ENCODE measurements at places on chromosomes 3 and 15.

GRCh38 chr15:64634027-64634426 lies 141.4 kb downstream of the RBPMS2 start:
- peak overlapping the region; percentile 3 for H3K4me3 ChIP-seq
- DNase-seq: peak; percentile 60
- H3K4me1 ChIP-seq: peaks cover 61% of the 10 kb centered on the region
- peak overlapping the region; percentile 54 for H3K27ac ChIP-seq
- H3K27me3 ChIP-seq: no peaks in the 10 kb centered on the region

DNA sequence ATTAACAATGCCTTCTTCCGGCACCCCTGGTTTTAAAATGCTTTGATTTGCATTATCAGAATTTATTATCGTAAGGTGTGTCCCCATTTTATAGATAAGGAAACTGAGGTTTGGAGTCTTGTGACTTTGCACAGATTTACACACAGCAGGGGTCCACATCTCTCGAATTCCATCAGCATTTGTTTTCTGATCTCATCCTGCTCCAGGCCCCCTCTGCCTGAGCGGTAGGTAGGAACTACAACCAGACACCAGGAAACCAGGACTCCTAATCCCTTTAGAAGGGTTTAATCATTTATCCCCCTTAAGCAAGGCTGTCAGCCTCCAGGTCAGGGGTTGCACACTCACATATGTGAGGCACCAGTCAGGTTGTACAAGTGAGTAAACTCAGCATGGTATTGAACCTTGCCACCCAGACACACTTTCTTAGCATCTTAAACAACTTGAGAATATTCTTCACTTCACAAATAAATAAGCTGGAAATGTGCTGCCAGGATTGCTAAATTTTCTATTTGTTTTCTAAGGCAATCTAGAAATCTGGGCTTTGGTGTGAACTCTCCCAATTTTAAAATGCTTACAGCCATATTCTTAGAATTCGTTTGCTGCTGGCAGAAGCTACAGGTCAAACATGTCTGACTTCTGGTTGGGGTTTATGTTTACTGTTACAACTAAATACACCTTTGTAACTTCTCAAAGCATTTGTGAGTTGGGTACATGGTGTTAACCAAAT lies 31.7 kb upstream of the CMTM7 start:
- DNase-seq: no peak
- no peak overlapping the region for H3K4me3 ChIP-seq
- no peak overlapping the region for H3K27ac ChIP-seq
- peaks cover 4% of the 10 kb centered on the region for H3K36me3 ChIP-seq
- no peaks in the 10 kb centered on the region for H3K27me3 ChIP-seq
- H3K4me1 ChIP-seq: no peaks in the 10 kb centered on the region

GRCh38 chr15:90641581-90642463 lies 75.3 kb upstream of the BLM start:
- H3K36me3 ChIP-seq: peaks cover 14% of the 10 kb centered on the region
- H3K4me1 ChIP-seq: no peaks in the 10 kb centered on the region
- no peak overlapping the region for H3K4me3 ChIP-seq
- no peaks in the 10 kb centered on the region for H3K27me3 ChIP-seq

- no peaks in the 10 kb centered on the region for H3K27me3 ChIP-seq
- peaks cover 8% of the 10 kb centered on the region for H3K36me3 ChIP-seq
- peak within 1 kb of the TSS; percentile 91 for H3K4me3 ChIP-seq
- peak within 1 kb of the TSS; percentile 91 for H3K27ac ChIP-seq
These were observed at the start of gene MFN1 for GRCh38 chr3:179347345-179348194. Gene MFN1, plus strand, starts transcription at chr3:179347709. Its CDS starts 1,143 bp downstream, at chr3:179348852.

DNA sequence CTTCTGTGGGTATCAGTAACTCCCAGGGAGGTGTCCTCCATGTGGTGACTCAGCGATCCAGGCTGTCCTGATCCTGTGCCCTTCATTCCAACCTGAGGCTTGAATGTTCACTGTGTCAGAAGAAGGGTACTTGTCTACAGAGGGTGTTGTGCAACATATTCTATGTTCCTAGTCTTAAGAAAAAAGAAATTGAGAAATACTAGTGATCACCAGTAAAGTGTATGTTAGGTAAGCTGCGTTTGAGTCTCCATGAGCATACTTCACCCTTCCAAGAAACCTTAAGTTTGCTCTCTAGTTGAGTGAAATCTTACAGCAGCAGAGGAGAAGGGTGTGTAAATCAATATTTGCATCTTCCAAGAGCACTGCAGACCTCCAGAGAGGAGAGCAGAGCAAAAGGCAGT lies 122.2 kb upstream of the SLC24A5 start:
- no peak overlapping the region for H3K27ac ChIP-seq
- DNase-seq: no peak
- no peaks in the 10 kb centered on the region for H3K36me3 ChIP-seq
- no peak overlapping the region for H3K4me3 ChIP-seq
- H3K4me1 ChIP-seq: no peaks in the 10 kb centered on the region
- no peaks in the 10 kb centered on the region for H3K27me3 ChIP-seq

DNA sequence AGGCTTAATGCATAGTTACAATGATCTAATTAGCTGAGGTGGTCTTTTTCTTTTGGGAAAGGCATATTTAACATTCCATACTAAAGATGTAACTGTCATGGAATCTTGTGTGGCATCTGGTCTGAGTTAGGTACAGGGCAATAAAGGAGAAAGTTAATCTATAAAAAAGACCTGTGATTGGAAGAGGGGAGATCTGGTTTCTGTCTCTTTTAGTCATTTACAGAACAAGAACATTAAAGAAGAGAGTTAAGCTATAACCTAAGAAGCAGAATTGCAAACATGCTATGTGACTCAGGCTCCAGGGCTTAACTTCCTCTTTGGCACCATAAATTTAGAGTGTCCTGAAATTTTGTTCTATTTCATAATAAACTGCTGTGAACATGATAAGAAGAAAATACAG lies 47.2 kb upstream of the MME start:
- H3K4me1 ChIP-seq: no peaks in the 10 kb centered on the region
- H3K36me3 ChIP-seq: no peaks in the 10 kb centered on the region
- no peak overlapping the region for H3K4me3 ChIP-seq
- no peak for DNase-seq
- H3K27ac ChIP-seq: no peak overlapping the region

GRCh38 chr3:79598594-79598993 lies 169.2 kb downstream of the ROBO1 start:
- no peak for DNase-seq
- H3K4me1 ChIP-seq: no peaks in the 10 kb centered on the region
- no peak overlapping the region for H3K27ac ChIP-seq

GRCh38 chr3:120473389-120473788 lies 22.6 kb upstream of the FSTL1 start:
- no peak overlapping the region for H3K4me3 ChIP-seq
- H3K27ac ChIP-seq: no peak overlapping the region
- no peaks in the 10 kb centered on the region for H3K36me3 ChIP-seq
- DNase-seq: no peak

DNA sequence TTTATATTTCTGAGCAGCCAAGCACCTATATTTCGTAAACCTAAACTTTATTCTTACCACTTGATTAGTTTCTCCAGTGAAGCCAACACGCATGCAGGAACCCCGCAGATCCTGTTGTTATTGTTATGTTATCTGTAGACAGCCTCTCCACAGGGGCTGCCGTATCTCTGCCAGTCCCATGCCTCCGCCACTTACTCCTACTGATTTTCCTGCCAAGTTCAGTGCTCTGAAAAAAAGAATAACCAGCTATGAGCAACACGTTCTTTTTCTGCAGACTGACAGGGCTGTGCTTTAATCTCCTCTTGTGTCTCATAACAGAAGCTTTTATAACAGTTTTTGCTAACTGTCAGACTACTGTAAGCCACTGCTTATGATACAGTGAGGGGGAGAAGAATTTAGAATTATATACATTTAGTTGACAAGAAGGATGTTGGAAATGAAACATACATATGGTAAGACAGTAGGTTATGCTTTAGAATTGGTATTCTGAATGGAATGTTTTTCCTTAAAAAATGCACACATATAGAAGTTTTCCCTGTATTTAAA lies 347.4 kb downstream of the SI start:
- H3K27me3 ChIP-seq: no peaks in the 10 kb centered on the region
- DNase-seq: no peak
- H3K4me3 ChIP-seq: no peak overlapping the region
- no peak overlapping the region for H3K27ac ChIP-seq
- no peaks in the 10 kb centered on the region for H3K36me3 ChIP-seq

- peak; percentile 17 for DNase-seq
- no peaks in the 10 kb centered on the region for H3K27me3 ChIP-seq
- no peak overlapping the region for H3K27ac ChIP-seq
- peaks cover 13% of the 10 kb centered on the region for H3K4me1 ChIP-seq
- no peak overlapping the region for H3K4me3 ChIP-seq
These were observed 190.0 kb downstream of the PLCH1 start for GRCh38 chr3:155554777-155555451.

- H3K27me3 ChIP-seq: peaks cover 5% of the 10 kb centered on the region
- no peak overlapping the region for H3K4me3 ChIP-seq
- no peak for DNase-seq
- no peaks in the 10 kb centered on the region for H3K36me3 ChIP-seq
- no peaks in the 10 kb centered on the region for H3K4me1 ChIP-seq
These were observed 50.4 kb downstream of the SLC2A2 start for GRCh38 chr3:170976190-170976519.

DNA sequence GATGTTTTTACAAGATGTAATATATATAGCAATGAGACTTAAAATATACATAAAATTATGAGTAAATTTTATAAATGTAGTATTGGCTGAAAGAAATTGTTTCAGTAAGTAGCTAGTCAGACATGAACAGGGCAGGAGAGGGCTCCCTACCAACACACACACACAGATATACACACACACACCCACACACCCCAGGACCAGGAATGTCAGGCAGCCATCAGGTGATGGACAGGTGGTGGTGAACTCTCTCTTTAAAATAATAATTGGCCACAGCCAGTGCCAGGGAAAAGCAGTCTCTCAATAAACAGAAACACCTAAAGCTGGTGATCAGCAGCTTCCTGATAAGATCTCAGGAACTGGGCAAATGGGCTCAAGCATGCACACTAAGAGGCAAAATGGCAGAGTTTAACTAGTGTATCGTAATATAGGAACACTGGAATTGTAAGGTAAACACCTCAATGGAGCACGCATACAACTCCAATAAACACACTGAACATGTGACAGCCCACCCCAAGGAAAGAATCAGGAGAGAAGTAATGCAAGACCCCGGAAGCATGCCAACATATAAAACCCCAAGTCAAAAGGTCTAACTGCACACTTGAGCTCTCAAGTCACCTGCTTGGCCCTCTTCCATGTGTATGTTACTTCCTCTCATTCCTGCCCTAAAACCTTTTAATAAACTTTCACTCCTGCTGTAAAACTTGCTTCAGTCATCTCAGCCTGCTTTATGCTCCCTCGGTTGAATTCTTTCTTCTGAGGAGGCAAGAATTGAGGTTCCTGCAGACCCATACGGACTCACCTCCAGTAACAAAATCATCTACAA lies 1034.1 kb upstream of the SEMA6D start:
- peaks cover under 1% of the 10 kb centered on the region for H3K27me3 ChIP-seq
- no peak overlapping the region for H3K4me3 ChIP-seq
- DNase-seq: no peak
- H3K36me3 ChIP-seq: no peaks in the 10 kb centered on the region

GRCh38 chr3:16834753-16835152 lies 50.0 kb upstream of the PLCL2 start:
- H3K4me3 ChIP-seq: no peak overlapping the region
- DNase-seq: no peak
- H3K4me1 ChIP-seq: peaks cover 27% of the 10 kb centered on the region
- no peaks in the 10 kb centered on the region for H3K36me3 ChIP-seq

GRCh38 chr3:28290863-28291300 lies 49.5 kb downstream of the CMC1 start:
- H3K4me1 ChIP-seq: peaks cover 9% of the 10 kb centered on the region
- no peaks in the 10 kb centered on the region for H3K27me3 ChIP-seq
- H3K27ac ChIP-seq: no peak overlapping the region

DNA sequence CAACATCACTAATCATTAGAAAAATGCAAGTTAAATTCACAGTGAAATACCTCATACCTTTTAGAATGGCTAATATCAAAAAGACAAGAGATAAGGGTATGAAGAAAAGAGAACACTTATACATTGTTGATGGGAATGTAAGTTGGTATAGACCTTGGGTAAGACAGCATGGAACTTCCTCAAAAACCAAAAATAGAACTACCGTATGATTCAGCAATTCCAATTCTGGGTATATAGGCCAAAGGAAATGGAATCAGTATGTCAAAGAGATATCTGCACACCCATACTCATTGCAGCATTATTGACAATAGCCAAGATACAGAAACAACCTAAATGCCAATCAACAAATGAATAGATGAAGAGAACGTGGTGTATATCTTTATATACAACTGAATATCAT lies 166.8 kb upstream of the LRRN1 start:
- H3K4me3 ChIP-seq: no peak overlapping the region
- DNase-seq: no peak
- no peaks in the 10 kb centered on the region for H3K4me1 ChIP-seq
- no peaks in the 10 kb centered on the region for H3K27me3 ChIP-seq
- H3K36me3 ChIP-seq: no peaks in the 10 kb centered on the region
- H3K27ac ChIP-seq: no peak overlapping the region

DNA sequence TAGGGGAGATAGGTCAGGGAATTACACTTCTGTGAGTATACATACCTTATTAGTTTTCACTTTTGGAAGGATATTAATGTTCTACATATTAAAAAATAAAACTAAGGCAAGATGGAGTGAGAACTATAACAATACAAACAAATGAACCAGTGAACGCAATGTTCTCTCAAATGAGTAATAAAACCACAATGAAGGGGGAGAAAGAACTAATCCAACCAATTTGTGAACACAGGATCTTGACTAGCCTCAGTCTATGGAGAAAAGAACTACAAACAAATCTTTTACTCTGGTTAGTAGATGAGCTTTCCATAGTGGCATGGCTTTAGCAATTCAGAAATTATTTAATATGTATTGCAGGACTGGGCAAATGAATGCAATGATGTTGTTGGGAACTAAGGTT lies 26.9 kb upstream of the ATOSA start:
- peaks cover 3% of the 10 kb centered on the region for H3K4me1 ChIP-seq
- H3K27ac ChIP-seq: no peak overlapping the region
- H3K36me3 ChIP-seq: no peaks in the 10 kb centered on the region
- H3K27me3 ChIP-seq: peaks cover 4% of the 10 kb centered on the region
- H3K4me3 ChIP-seq: no peak overlapping the region

DNA sequence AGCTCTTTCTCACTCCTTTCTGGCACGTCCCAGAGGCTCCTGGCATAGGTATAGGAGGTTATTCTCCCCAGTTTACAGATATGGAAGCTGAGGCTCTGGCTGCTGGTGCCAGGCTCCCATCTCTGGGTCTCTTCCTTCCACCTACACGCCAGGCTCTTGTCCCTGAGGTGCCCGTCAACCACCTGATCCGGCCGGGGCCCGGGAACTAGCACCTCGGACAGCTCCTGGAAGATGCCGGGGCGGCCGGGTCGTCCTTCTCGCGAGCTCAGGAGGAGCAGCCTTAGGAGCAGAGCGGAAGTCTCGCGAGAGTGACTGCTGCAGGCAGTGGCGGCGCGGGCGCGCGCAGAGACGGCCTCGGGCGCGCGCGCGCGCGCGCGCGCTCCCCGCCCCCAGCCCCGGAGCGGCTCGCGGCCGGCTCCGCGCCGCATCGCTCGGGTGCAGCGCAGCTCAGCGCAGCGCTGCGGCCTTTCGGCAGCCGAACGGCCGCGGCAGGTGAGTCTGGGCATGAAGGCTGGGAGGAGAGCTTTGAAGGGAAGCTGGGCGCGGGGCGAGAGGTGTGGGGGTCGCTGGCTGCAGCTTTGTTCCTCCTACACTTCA lies at the start of gene SCAMP5:
SCAMP5 (plus strand) TSS at position 382 of the 597 bp plus-strand sequence. CDS start 16,277 bp downstream, outside the sequence.
- H3K4me1 ChIP-seq: peaks cover 15% of the 10 kb centered on the region
- peaks cover 33% of the 10 kb centered on the region for H3K27me3 ChIP-seq
- H3K36me3 ChIP-seq: no peaks in the 10 kb centered on the region

GRCh38 chr15:39444735-39445470 lies 136.0 kb upstream of the THBS1 start:
- H3K4me1 ChIP-seq: no peaks in the 10 kb centered on the region
- peaks cover 6% of the 10 kb centered on the region for H3K27me3 ChIP-seq
- no peak overlapping the region for H3K27ac ChIP-seq
- no peaks in the 10 kb centered on the region for H3K36me3 ChIP-seq
